ENCODE measurements at places on chromosomes 5 and 9.

GRCh38 chr9:70688704-70689103, 274.2 kb upstream of the KLF9 start:
- no peak for DNase-seq

DNA sequence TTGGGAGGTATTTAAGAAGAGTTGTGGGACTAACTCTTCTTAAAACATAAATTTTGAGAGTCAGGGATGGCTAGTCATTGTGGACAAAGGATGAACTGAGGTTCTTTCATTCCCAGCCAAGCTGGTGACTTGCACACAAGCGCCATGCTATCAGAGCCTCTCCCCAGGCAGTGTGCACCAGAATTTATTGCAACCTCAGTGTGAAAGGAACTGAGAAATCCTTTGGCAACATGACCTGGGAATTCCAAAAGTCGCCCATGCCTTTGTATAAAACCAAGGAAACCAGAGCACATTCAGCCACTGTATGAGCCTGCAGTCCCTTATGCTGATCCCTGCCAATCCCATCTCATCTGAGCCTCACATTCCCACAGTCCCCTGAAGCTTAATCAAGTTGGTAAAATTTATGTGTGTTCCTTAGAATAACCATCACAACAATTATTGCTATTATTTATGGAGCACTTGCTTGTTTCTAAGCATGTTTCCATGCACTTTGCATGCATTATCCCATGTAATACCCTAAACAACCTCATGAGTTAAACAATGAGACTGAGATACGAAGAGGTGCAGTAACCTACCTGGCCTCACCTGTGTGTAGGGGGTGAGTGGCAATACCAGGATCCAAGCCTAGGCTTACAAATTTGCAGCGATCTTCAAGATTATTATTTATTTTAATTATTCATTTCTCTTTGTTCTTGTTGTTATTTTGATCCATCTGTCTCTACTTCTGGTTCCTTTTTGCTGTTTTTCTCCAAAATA, 116.4 kb downstream of the NTRK2 start:
- DNase-seq: no peak

GRCh38 chr5:113447498-113448050, 12.8 kb upstream of the TSSK1B start:
- no peak for DNase-seq

DNA sequence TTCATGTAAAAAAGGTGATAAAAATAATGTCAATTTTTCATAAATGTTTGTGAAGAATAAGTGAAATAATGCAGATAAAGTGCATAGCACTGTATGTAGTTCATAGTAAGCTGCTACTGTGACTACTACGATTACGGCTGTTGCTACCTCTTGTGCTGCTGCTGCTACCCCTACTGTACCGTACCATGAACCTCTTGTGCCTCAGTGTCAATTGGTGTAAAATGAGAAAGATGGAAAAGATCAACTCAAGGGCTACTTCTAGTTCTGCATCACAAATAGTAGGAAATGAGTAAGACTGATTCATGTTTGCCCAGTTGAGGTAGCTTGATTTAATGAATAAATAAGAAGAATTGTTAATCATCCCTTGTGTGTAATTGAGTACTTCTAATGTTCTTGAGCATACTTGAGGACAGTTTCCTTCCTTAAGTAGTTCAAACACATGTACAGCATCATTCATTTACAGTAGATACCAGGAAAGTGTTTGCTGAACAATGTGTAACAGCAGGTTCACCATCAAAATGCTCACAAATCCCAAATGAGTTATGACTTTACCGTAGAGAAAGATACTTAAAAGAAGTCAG, 200.0 kb upstream of the ATP10B start:
- DNase-seq: no peak
